ENCODE measurements at places on chromosomes 2 and 18.

- DNase-seq = no peak
Measured at GRCh38 chr2:122029945-122030344, 274.5 kb downstream of the TSN start.

DNA sequence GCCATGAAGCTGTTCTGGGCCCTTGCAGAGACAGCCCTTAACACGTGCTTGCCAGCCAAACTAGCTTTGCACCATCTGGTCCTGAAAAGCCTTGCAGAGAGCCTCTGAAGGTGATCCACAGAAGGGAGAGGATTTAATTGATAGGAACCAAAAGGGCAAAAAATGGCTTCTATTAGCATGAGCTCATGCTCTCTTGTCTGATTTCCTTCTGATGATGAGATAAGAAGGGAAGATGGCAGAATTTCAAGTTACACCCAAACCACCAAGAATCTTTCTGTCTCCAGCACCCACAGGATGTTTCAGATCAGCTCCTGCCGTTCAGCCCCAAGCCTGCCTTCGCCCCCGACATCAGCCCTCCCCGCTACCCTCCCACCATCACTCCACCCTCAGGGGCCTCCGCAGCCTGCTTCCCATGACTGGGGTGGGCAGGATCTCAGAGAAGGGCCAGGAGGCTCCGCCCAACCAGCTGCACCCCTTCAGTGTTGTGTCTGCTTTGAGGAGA, 23.4 kb upstream of the GLI2 start:
- no peak for DNase-seq

DNA sequence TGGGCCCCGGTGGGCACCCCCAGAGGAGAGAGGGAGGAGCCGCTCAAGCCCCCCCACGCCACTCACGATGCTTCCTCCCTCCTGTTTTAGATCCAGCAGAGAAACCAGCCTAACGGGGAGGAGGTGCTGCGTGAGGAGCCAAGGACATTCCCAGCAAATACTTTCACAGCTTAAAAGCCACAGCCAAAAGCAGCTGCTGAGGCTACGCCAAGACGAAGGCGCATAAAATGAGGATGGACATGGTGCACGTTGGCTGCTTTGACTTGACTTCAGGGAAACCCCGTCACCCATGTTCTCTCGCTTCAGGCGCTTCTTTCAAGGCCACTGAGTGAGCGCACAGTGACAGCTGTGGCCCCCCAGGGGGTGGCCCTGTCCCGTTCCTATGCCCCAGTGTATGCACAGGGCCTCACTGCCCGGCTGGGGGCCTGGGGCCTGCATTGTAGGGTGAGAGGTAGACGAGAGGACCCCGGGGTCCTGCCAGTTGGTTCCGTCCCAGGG, 72.1 kb upstream of the PXDN start:
- DNase-seq = peak; percentile 35

- DNase-seq = no peak
Measured at GRCh38 chr2:84914334-84914733, 8.9 kb downstream of the TMSB10 start.

GRCh38 chr2:145076085-145076484, 556.2 kb upstream of the ZEB2 start:
- no peak for DNase-seq

- no peak for DNase-seq
Measured at GRCh38 chr18:36298126-36298741, 721 bp downstream of the FHOD3 start.

DNA sequence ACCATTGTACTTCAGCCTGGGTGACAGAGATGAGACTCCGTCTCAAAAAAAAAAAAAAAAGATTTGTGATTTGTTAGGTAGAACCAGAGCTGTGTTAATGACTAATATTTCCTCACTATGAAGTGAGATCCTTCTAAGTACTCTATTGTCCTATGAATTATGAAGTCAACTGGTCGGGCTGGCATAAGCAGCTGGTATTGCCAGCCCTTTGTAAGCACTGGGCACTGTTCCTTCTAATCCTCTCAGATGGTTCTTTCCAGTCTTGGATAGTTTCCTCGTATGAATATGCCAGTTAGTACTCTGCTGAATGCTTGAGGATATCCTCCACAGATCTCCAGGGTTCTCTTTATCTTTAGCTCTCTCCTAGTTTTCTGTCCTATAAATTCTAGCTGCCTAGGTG, 223.1 kb upstream of the SP5 start:
- DNase-seq = no peak

GRCh38 chr2:220697011-220697410, 875.1 kb downstream of the EPHA4 start:
- DNase-seq = no peak

GRCh38 chr18:56702946-56703345, 51.8 kb downstream of the WDR7 start:
- peak; percentile 55 for DNase-seq

DNA sequence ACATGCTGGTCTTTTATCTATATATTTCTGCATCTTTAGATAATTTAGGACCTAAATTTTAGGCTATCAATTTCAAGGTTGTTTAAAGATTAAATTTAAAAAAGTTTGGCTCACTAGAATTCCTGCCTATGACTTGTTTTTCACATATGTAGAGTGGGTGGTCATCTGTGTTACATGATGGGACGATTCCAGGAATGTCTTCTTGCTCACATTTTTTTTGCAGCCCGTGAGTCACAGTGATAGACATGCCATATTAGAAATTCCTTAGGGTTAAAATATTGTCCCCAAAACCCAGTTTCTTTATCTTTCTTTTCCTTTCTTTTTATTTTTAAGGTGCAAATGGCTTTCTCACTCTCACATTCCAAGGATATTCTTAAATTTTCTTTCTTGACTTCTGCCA, 652.0 kb downstream of the PLCL1 start:
- no peak for DNase-seq

DNA sequence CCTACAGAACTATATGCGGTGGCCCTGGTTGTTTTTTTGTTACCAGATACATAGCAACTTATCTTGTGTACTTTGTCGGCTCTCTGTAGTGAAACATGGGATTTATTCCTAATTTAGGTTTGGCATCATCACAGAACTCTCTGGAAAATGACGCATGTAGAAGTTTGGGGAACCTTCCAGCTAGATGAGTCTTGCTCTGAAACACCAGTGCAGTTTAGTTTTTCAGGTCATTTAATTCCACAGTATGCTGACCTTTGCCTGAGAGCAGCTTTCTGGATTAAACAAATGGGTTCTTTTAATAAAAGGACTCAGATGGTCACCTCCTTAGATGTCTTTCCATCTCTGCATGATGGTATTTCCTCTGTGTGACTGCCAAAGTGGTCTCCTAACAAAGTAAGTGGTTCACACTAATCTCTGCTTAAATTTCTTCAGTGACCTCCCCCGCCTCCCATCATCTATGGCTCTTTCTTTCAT, 39.9 kb downstream of the MYO3B start:
- DNase-seq = peak; percentile 56

GRCh38 chr2:217853301-217853881, 149.4 kb downstream of the TNS1 start:
- DNase-seq = peak; percentile 77

GRCh38 chr18:33446604-33447003, 6.1 kb upstream of the CCDC178 start:
- DNase-seq = no peak

- no peak for DNase-seq
Measured at GRCh38 chr2:135817951-135818350, 19.0 kb downstream of the LCT start.

GRCh38 chr2:96240341-96241038, 25.3 kb downstream of the TMEM127 start:
- no peak for DNase-seq

DNA sequence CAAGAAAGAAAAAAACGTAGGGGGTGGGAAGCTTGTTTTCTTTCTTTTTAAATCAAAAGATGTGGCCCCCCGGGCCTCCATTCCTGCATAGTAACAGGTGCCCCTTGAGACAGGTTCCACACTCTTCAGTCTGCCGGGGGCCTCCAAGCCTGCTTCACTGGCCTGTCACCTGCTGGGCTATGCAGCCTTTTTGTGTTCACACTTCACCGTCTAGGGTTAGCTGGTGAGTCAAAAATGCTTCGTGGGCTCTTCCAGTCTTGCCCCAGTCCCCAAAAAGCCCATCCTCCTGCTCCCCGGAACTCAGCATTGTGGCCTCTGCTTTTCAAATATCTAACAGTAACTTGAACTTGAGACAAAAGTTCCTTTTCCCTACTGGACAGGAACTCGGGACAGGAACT, 67.9 kb downstream of the POLR1A start:
- DNase-seq = no peak

GRCh38 chr2:41033127-41033526, 581.2 kb upstream of the SLC8A1 start:
- DNase-seq = no peak

GRCh38 chr18:69585696-69586095, 185.0 kb downstream of the DOK6 start:
- no peak for DNase-seq

DNA sequence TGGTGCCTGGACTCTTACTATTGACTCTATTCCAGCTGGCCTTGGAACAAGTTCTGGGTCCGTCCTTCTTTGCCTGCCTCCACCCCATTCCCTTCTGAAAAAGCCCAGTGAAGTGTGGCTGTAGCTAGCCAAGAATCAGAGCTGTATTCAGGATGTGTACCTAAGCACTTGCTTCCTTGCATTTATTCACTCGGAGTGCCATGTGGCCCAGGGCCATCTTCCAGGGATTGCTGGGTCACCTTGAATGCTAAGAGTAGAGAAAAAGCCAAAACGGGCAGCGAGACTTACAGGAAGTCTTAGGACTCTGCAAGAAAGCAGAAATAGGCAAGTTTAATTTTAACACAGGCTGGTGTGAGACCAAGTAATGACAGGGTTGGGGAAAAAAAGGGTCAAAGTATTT, 4.1 kb downstream of the ITGA6 start:
- DNase-seq = no peak

- DNase-seq = no peak
Measured at GRCh38 chr2:33384599-33384961, 91.9 kb upstream of the RASGRP3 start.

DNA sequence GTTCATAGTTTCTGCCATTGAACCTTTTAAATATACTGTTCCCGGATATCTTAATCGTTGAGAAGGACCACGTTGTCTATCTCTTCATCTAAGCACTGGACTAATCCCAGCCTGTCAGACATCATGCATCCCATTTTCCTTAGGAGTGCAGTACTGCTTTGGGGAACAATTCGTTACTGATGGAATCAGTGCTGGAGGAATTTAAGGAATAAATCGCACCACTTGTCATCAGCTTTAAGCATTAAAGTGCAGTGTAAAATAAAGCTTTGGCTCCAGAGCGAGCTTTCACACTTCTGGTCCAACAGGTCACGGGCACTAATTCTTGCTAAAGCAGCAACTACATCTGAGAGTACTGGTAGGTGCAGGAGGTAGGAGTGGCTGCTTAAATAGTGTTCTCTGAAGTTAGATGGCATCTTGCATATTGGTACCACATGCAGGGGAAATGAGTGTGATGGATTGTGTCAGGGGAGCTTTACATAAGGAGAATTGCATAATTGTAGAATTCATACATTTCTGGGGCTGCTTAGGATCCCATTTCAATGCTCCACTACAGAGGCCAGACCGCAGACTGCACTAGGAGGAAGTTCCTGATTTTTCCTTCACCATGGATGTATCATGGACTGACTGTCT, 105.7 kb upstream of the RASGRP3 start:
- DNase-seq = no peak

DNA sequence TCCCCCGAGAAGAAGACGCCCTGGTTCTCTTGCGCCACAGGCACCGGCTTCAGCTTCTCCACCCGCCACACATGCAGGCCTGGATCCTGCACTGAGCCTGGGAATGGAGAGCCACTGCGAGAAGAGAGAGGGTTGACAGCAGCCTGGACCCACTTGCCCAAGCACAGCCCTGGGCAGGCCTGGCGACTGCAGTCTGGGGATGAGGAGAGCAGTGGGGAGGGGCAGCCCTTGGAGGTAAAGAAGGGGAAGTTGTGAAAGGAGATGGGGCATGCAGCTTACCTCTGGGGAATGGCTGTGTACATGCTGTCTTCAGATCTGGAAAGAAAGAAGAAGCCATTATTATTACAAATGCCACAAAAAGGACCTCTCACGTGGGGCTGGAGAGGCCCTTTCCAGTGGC, 8.3 kb downstream of the CAPG start:
- no peak for DNase-seq

GRCh38 chr2:217402761-217403383, 543.0 kb upstream of the TNP1 start:
- DNase-seq = peak; percentile 46

DNA sequence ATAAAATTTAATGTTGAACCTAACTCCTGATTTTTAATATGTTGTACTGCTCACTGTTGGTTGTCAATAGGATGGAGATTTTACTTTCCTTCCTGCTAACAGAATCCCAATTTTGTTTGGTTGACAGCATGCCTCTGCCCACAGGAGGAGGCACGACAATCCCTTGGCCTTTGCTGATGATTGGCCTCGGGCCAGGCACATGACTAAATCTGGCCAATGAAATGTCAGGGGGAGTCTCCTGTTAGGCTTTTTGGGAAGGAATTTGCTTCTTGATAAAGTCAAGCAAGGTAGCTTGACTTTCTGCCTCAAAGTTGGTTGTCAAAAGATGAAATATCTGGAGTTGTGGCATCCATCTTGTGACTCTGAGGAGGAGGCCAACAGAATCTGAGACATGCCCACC, 6.8 kb upstream of the TGFA start:
- no peak for DNase-seq

GRCh38 chr18:10035281-10035991, 121.6 kb downstream of the VAPA start:
- no peak for DNase-seq

GRCh38 chr2:12721566-12722446, 5.1 kb downstream of the TRIB2 start:
- peak; percentile 83 for DNase-seq

DNA sequence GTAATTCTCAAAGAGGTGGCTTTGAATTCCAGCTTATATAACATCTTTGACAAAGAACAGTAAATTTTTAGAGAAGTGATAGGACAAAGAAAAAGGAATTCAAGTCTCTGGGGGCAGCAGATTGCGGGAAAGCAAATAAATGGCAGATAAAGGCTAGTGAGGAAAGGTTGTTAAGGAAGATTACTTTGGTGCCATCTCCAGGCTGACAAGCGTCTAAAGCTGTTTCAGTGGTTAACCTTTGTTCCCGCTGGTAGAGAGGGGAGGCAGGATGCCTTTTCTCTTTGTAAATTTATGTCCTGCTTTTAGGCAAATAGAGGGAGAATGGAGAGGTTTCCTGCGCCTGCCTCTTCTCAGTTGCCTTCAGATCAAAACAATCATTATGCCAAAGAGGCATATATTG, 431.2 kb upstream of the CHST9 start:
- DNase-seq = no peak

- DNase-seq = no peak
Measured at GRCh38 chr2:30625276-30625675, 178.2 kb downstream of the LCLAT1 start.

- no peak for DNase-seq
Measured at GRCh38 chr18:34752056-34752455, 42.0 kb downstream of the DTNA start.
